BJ (cell line): ENCODE measurements at places on chromosomes 3 and 15. TPM values are rescaled to one million over a fixed set of nuclear protein-coding genes. Genes with fewer than 3 reads are reported as not detected.

The TRIM42 gene
- polyA plus RNA-seq = not detected in 2 replicates

The CAMKV gene
- not detected in 2 replicates for polyA plus RNA-seq

The NEIL1 gene
- polyA plus RNA-seq = 2.8 and 4.7 TPM in 2 replicates

GRCh38 chr3:141071681-141072260 lies 20.6 kb downstream of the SPSB4 start:
- no peak for DNase-seq

DNA sequence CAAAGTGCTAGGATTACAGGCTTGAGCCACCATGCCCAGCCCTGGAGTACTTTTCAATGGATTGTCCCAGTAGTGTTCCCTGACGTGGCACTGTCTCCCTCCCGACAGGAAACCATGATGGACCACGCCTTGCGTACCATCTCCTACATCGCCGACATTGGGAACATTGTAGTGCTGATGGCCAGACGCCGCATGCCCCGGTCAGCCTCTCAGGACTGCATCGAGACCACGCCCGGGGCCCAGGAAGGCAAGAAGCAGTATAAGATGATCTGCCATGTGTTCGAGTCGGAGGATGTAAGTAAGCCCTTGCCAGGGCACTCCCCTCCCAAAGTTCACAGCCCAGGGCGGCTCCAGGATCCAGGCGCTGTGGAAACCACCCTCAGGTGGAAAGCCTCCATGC lies 168.1 kb downstream of the NSMCE3 start:
- DNase-seq = no peak

DNA sequence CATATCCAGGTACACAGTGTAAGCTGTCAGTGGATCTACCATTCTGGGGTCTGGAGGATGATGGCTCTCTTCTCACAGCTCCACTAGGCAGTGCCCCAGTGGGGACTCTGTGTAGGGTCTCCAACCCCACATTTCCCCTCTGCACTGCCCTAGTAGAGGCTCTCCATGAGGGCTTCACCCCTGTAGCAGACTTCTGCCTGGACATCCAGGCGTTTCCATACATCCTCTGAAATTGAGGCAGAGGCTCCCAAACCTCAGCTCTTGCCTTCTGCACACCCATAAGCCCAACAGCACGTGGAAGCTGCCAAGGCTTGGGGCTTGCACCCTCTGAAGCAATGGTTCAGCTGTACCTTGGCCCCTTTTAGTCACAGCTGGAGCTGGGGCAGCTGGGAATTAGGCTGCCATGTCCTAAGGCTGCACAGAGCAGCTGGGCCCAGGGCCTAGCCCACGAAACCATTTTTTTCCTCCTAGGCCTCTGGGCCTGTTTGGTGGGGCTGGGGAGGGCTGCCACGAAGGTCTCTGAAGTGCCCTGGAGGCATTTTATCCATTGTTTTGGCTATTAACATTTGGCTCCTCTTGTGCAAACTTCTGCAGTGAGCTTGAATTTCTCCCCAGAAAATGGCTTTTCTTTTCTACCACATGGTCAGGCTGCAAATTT lies 65.5 kb upstream of the FILIP1L start:
- no peak for DNase-seq

DNA sequence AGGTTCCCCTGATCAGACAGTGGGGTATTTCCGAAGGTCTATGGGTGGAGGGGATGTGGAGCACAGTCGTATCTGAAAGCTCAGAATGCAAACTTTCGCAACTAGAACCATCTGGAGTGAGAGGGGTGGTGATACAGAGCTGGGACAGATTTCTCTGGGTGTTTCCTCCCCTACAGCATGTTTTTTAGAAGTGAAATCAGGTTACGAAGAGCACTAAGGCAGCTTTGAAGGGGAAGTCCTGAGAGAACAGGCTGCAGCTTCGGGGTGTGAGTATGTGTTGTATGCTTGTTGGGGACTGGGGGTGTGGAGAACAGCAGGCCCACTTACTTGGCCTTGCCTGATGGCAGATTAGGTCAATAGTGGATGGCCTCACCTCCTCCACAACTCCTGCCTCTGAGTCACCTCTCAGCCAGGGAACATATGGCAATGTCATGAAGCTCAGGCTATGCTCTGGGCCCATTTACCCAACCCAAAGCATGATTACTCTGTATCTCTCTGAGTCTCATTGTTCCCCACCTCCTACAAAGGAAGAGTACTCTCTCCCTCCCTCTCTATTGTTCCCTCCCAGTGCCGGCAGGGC lies 107.2 kb upstream of the RASGRP1 start:
- no peak for DNase-seq

DNA sequence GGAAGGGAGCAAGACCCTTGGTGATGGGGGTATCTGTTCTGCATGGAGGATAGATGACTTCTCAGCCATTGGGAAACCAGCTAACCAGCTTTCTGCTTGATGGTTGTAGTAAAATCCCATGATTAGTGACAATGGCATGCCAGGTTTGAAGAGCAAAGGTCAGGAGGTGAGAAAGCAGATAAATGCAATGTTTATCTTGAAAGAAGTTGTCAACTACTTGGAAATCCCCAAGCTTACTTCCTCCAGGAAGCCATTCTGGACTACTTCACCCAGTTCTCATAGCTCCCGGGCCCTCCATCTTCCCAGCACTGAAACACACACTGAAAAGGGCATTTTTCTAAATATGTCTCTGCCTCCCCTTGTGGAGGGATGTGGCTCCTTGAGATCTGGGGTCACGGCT lies 51.3 kb downstream of the SMAD3 start:
- no peak for DNase-seq
